Stimulated activated CD4-positive, alpha-beta T cell treated with anti-CD3 and anti-CD28 coated beads, TNF-alpha, amount 100 ng/mL, for 4 hours (primary cell): ENCODE measurements at places on chromosomes 13 and 19.

- DNase-seq: peak; percentile 50
Measured at GRCh38 chr13:25874907-25875306, 176.9 kb downstream of the SHISA2 start.

DNA sequence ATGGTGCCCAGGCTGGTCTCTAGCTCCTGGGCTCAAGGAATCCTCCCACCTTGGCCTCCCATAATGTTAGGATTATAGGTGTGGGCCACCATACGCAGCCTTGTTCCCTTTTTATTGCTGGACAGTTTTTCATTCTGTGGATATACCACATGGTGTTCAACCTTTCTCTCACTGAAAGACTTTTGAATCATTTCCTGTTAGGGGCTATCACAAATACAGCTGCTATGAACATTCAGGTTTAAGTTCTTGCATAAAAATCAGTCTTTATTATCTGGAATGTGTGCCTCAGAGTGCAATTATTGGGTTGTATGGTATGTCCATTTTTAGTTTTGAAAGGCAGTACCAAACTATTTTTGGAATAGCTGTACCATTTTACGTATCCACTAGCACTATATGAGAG, 647.2 kb downstream of the LIG4 start:
- no peak for DNase-seq

DNA sequence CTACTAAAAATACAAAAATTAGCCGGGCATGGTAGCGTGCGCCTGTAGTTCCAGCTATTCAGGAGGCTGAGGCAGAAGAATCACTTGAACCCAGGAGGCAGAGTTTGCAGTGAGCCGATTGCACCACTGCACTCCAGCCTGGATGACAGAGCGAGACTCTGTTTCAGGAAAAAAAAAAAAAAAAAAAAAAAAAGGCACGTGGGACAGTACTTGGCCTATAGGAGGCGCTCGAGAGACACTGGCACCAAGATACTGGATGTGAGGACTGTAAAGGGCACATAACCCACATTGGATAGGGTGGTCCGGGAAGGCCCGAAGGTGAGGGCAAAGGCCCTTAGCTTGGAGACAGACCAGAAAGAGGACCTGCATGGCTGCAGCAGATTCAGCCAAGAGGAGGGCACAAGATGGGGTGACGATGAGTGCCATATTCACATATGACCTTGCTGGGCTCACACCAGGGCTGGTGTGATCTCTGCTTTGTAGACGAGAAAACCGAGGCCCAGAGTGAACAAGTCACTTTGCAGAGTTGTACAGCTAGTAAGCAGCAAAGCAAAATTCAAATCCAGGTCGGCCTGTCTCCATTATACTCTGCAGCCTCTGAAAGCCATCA, 89.4 kb downstream of the DPF1 start:
- no peak for DNase-seq

DNA sequence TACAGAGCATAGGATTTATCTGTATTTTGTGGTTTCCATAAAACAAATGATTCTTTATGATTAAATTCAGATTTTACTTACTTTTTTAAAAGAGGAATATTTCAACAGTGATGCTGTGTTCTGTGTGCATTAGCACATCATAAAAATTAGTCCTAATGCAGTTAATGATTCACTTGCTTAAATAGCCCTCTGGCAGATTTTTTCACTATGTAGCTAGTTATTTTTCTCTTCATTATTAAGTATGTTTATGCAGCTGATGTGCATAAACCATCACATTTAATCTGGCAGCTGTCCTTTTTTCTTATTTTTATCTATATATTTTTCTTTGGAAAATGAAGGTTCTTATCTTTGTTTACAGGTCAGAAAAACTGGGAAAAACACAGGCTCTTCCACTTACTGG, 127.2 kb downstream of the ZNF486 start:
- no peak for DNase-seq

DNA sequence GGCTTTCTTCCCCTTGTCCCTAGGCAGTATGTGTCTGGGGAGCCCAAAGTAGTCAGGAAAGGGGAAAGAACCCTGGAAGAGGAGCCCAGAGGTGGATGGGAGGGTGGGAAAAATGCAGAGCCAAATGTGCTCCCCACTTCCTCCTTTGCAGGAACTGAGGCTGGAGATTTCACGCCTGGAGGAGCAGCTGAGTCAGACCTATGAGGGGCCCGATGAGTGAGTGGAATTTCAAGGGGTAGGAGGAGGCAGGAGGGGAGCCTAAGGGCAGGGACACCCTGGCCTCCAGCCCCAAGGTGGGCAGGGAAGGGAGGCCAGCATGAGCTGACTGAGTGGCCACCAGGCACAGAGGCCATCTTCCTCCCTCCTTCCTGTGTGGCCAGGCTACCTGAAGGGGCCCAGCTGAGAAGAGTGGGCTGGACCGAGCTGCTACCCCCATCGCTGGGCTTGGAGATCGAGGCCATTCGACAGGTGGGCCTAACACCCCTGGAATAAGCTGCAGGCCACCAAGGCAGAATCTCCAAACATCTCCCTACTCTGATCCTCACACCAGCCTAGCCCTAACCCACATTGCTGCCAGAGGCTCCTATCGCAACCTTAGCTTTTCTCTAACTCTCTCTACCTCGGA, 14.3 kb downstream of the PTH2 start:
- no peak for DNase-seq

DNA sequence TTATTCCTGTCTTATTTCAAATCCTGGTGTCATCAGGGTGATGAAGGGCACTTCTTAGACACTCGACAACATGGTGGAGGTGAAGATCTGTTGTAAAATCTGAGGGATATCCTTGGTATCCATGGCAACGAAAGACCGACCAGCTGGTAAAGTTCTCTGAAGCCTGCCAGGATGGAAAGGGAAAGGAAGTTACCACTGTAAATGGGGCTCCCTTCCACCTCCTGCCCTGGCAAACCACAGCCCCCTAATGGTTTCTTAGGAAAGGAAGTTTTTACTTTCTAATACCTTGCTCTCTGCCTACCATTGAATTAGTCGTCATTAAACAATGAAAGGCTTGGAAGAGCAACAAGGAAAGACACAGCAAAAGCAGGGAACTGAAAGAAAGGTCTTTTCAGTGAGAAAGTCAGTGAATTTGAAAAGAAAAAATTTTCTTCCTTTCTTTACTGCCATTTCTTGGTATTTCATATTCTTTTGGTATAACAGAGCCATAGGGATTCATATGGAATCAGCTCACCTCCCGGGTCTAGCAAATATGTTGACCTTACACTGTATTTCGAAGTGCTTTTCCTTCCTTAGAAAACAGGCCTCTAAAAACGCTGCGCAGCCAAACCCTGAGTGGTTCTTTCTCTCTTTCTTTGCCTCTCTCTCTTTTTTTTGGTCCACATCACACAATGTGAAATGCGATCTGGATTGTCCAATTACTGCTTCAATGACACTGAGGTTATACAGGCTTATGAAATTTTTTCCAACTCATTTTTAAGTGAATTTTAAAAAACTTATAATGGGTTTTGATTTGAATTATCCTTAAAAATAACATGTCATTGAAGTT, 111.0 kb downstream of the RGCC start:
- no peak for DNase-seq

DNA sequence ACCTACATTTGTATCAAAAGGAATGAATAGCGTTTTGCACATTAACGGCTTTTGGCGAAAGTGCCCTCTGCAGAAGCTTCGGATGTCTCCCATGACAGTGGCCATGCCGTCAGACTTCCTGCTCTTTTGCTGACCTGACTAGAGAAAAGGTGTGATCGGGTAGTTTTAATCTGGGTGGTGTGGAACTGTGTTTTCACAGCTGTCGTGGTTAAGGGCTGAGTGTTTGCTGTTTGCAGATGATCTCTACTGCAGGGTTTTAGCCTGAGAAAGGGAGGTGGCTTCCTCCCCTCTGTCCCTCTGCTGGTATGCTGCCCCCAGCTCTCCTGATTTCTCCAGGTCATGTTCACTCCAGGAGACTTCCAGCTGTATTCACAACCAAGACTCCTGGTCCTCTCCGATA, 22.4 kb downstream of the ZNF71 start:
- no peak for DNase-seq

- DNase-seq: no peak
Measured at GRCh38 chr13:42970824-42971690, 21.0 kb downstream of the EPSTI1 start.

- no peak for DNase-seq
Measured at GRCh38 chr13:18948664-18949488, 232.7 kb downstream of the TUBA3C start.

DNA sequence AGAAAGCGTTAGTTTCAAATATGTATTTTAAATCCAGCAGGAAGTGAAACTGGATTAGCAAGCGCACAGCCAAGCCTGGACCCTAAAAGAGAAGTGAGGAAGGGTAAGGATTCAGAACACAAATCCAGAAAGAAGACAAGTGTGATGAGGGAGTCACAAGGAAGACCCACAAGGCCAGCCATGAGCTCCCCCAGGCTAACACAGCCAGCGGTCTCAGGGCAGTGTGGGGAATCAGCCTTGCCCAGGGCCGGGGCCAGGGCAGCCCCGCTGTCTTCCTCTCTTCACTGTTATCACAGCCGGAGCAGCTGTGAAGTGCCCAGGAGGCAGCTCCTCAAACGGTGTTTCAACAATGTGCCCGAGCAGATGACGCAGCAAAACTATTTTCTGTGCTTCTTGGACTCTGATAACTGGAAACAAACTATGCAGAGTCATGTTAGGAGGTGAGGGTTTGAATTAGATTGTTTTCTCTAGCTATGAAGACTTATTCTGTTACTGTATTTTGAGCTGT, 12.2 kb upstream of the CDC16 start:
- DNase-seq: no peak

- no peak for DNase-seq
Measured at GRCh38 chr13:75217949-75218348, 264.0 kb downstream of the TBC1D4 start.

DNA sequence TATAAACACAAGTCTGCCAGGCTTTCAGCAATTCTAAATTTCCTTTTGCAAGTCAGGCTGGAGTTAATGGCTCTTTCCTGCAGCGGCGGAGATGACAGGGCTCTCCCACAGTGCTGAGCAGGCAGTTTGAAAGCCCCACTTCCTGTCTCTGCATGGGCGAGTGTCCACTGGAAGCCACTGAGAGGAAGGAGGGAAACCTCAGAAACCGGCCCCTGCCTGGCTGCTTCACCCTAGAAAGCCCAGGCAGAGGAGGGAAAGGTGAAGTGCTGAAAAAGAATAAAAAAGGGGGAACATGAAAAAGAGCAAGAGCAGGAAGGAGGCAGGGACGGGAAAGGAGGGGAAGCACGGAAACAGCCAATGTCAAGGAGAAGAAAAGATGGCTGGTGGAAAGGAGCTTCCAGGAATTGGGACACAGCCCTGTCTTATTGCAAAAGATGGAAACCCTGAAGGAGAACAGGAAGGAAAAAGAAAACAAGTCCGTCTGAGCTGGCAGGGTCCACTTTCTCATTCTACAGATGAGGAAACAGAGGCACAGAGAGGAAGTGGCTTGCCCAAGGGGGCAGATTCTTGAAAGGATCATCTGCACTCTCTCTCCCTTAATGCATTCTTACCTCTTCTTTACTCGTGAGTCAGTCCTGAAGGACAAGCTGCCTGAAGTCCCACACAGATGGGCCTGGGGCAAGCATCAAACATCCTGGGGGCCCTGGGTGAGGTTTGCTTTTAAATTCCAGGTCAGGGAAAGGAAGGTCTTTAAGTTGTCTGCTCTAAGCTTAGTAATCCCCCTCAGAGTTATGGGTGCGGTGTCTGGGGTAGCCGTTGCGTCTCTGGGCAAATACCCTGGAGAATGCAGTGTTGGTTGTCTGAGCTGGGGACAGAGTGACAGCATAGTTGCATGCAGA, 38.8 kb upstream of the ALOX5AP start:
- no peak for DNase-seq
